ENCODE measurements at places on chromosomes 1 and 21. TPM values are rescaled to one million over a fixed set of nuclear protein-coding genes. Genes with fewer than 3 reads are reported as not detected.

GRCh38 chr1:15616373-15617172 lies 685 bp upstream of the DDI2 start:
- peak; percentile 9 for DNase-seq

DNA sequence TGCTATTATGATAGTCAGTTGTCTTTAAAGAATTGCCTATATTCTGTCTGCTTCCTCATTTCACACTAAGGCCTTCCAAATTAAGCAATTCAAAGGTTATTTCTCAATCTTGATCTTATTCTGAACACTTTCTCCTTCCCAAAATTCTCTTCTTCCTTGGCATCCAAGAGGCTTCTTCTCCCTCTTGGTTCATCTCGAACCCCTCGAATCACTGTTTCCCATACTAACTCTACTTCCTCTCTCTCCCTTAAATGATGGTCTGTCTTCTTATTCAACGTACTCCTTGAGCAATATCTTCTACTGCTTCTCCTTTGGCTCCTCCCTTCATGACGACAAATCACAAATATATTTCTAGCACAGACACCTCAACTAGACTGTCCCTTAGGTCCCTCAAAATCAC lies 4.5 kb downstream of the COPA start:
- DNase-seq, result no peak

DNA sequence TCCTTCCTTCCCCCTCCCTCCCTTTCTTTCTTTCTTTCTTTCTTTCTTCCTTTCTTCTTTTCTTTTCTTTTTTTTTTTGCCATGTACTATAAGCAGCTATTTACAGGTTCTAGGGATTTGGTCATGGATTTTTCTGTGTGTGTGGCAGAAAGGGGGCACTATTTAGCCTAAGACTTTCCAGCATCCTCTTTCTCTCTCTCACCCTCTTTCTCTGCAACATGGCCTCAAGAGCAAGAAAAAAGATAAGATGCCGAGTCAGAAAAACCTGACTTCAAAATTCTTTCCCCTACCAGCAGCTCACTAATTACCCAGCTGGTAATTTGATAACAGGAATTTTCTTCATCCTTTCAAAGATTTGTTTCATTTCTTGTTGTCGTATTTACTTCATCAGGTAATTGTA lies 458.3 kb upstream of the ADAMTS5 start:
- DNase-seq, result peak; percentile 54

DNA sequence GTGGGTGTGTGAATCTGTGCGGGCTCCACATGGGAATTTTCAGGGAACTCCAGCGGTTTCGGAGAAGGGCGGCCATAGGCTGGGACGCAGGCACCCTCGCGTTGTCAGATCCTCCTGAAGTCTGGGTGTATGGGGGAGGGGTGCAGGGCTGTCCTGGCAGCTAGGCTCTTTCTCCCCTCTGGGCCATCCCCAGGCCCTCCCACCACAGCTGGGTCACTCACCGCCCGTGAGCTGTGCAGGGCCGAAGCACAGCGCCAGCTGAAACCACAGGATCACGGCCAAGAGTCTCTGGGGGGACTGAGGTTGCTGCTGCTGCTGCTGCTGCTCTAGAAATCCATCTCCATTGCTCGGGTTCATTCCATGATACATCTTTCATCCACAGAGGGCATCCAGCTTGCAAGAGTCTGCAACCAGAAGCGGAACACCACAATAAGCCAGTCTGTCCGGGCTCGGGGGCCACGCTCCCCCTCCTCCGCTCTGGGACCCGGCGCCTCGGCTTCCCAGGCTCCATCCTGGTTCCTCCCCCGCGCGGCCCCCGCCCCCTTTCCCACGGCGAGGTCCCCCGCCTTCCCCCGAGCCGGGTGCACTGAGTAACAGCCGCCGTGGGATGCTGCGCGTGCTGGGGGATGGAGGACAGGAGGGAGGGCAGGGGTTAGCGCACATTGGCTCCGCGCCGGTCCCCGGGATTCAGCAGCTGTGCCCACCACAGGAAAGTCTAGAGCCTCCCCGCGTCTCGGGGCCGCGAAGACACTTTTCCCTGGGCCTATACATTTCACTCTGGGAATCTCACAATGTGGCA lies 720 bp downstream of the SUSD4 start:
- no peak for DNase-seq

DNA sequence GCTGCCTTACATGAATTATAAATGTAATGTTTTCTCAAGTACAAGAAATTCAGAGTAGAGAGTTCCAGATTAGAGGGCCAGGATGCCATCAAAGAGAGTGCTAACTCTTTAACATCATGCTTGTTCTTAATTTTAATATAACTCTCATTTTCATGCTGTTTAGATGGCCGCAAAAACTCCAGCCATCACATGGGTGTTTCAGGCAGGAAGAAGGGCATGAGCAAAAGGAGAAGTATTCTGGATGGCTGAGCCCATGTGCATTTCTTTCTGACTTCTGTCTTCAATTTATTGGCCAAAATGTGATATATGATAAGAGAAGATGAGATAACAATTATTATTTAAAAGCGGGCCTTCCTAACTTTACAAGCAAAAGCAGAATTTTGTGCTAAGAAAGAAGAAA lies 1328.6 kb downstream of the MRPL39 start:
- DNase-seq, result no peak

DNA sequence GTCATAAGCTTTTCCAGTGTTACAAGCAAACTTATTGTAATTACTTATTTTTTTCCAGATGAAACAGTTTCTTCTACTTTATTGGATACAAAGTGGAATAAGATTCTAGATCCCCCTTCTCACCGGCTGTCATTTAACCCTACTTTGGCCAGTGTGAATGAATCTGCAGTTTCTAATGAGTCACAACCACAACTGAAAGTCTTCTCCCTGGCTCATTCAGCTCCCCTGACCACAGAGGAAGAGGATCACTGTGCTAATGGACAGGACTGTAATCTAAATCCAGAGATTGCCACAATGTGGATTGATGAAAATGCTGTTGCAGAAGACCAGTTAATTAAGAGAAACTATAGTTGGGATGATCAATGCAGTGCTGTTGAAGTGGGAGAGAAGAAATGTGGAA lies 95.5 kb downstream of the ZFYVE9 start:
- peak; percentile 2 for DNase-seq

- DNase-seq, result no peak
These were observed 78.0 kb downstream of the USP1 start for GRCh38 chr1:62514746-62515423.

GRCh38 chr1:56113679-56114078 lies 465.7 kb downstream of the PLPP3 start:
- no peak for DNase-seq

DNA sequence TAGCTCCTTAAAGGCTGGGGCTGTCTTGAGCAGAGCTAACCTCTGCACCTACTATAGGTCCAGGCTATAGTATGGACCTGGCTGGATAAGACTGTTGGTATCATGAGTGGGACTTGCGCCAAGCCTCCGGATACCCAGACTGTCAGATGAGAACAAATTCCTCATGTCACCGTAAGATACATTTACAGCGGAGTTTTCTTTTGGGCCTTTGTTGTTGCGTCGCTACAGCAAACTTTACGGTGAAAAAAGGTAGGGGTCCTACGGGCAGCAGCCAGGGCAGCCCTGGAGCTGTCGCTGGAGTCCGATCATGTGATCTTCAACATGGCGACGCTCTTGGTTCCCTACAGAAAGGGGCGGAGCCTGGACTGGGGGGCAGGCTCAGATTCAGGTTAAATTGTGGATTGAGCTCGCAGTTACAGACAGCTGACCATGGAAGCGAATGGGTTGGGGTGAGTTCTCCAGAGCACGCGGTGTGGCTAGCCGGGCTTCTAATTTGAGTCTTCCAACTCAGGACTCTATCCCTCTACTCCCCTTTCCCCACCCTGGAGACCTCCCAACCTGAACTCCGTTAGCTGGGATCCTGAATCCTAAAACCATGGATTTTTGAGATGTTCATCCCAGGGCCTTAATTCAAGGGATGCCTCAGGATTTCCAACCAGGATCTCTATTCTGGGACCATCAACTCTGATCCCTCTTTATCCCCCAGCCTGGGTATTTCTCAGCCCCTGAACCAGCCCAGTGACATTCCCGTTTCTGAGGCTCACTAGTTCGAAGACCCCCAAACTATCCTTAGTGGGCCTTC lies at the start of gene UROD:
TSS of gene UROD (plus strand) at position 418 of the 802 bp plus-strand sequence. CDS start at position 430, 12 bp downstream.
- DNase-seq, result peak; percentile 95

DNA sequence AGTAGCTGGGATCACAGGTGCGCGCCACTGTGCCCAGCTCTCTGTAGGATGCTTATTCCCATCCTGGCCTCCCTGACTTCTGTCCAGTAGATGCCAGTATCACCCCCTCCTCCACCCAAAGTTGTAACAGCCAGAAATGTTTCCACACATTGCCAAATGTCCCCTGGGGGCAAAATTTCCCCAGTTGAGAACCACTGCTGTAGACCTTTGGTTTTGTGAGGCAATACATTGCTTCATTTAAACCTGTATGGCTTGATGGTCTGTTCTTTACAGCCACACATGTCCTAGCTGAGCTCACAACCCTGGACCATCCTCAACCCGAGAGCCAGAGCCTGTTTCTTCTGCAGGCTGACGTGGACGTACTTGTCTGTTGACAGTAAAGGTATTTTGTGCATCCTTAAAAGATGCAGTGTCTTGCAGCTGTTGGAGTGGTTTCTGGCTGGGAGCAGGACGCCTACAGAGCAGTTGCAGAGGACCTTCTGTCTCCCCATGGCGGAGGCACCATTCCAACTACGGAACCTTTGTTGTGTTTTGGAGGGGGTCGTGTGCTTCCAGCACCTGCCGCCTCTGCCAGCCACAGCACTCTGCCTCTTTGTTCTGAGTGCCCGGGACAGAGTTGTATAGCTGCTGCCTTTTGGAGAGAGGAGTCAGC lies 26.6 kb downstream of the DOP1B start:
- DNase-seq, result no peak

GRCh38 chr1:101162736-101163735 lies 73.8 kb upstream of the S1PR1 start:
- DNase-seq, result no peak

- no peak for DNase-seq
These were observed 19.2 kb upstream of the PRKAA2 start for GRCh38 chr1:56625819-56626440.

- no peak for DNase-seq
These were observed at the start of gene DPT for GRCh38 chr1:168728473-168729404. Gene DPT (minus strand): TSS chr1:168729206. CDS start chr1:168729174, 32 bp downstream.

DNA sequence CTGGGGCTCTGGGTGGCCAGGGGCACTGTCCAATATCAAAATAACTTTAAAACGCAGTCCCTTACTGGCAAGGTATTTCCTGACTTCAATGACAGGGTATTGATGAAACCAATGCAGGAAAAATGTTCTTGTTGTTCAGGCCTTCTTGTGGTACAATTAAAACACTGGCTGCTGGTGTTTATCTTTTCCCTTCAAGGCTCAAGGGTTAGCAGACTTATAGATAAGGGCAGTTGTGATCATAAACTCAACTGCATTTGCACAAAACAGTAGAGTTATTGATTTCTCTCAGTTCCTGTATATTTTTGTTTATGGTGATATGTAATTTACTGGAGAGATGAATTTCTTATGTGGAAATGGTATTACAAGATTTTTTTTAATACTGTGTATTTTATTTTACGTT lies 2.7 kb upstream of the CD84 start:
- DNase-seq, result no peak

GRCh38 chr1:221840511-221841243 lies 98.8 kb upstream of the DUSP10 start:
- peak; percentile 41 for DNase-seq

- no peak for DNase-seq
These were observed 8.8 kb downstream of the IFNGR2 start for GRCh38 chr21:33411949-33412430.

GRCh38 chr21:14685568-14685967 lies 139.5 kb upstream of the SAMSN1 start:
- DNase-seq, result no peak

DNA sequence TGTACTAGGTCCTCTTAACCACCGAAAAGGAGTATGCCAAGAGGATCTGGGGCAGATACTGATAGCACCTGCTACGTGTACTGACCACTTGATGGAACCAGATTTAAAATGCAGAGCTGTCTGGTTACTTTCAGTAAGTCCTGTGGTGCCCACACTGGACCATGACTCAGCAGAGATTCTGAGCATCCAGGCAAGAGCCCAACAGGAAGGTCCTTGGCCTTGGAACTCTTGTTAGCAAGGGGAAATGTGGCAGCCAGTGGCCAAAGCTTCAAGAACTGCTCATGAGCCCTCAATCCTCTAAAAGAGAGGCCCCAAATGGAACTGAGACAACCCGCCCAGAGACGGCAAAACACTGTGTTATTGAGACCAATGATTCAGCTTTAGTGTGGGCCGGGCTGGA lies 4.2 kb upstream of the GJB5 start:
- DNase-seq, result no peak

GRCh38 chr1:178023181-178023618 lies 53.3 kb upstream of the SEC16B start:
- DNase-seq, result no peak

GRCh38 chr1:200896531-200897196 lies 2.0 kb downstream of the INAVA start:
- DNase-seq, result no peak

DNA sequence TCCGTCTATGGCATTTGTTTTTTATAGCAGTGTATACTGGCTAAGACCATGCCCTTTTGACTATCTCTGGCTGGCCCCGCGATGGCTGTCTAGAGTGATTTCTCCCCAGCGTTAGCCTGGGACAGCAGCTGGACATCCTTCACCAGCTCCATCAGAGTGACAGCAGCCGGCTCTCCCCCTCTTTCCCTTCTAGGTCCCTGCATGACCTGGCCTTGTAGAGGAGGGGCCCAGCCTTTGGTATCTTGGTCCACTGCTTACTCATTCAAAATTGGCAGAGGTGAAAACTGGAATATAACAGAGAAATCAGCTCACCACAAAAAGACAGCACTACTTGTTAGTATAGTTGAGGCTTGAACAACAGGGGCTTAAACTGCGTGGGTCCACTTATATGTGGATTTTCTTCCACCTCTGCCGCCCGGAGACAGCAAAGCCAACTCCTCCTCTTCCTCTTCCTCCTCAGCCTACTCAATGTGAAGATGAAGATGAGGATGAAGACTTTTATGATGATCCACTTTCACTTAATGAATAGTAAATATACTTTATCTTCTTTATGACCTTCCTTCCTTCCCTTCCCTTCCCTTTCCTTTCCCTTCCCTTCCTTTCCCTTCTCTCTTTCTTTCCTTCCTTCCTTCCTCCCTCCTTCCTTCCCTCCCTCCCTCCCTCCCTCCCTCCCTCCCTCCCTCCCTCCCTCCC lies 29.4 kb upstream of the B3GALNT2 start:
- DNase-seq, result no peak

GRCh38 chr1:183363972-183364371 lies 54.2 kb downstream of the NMNAT2 start:
- no peak for DNase-seq

GRCh38 chr1:235127732-235128455 lies 743 bp downstream of the TOMM20 start:
- no peak for DNase-seq

TBX15 gene
- total RNA-seq, result 0.64 TPM

CD1E gene
- total RNA-seq, result not detected

DDR2 gene
- total RNA-seq, result 32.8 TPM

CAPN9 gene
- total RNA-seq, result not detected

ADAMTS4 gene
- total RNA-seq, result not detected

PTPRC gene
- total RNA-seq, result 0.35 TPM

LCE1B gene
- not detected for total RNA-seq

TAS1R1 gene
- total RNA-seq, result not detected

HNRNPCL2 gene
- total RNA-seq, result not detected

SAMSN1 gene
- not detected for total RNA-seq

DNAH14 gene
- total RNA-seq, result 85.4 TPM

PTPN7 gene
- not detected for total RNA-seq

LINGO4 gene
- not detected for total RNA-seq

GABPB2 gene
- 6.7 TPM for total RNA-seq

GBP6 gene
- 0.18 TPM for total RNA-seq
